ENCODE measurements at places on chromosomes 12 and 14.
A peak's percentile ranks its signal among the peaks of the same experiment; 100 is the strongest.

DNA sequence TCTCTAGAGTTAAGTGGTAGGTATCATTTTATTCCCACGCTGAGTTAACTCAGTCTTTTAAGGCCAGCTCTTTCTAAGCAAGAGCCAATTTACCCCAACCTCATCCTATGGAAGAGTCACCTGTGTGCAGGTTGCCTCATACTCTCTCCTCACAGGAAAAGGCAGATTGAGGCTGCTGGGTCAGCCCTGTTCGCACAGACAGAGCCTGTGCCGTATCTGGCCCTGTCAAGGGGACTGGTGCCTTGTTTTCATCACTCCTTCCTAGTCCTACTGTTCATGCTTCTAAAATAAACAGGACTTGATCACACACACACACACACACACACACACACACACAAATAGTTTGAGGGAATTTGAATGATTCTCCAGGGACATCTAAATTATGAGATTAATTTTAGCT, 285.0 kb downstream of the SLC6A15 start:
- H3K4me1 ChIP-seq: no peaks in the 10 kb centered on the region
- H3K36me3 ChIP-seq: no peaks in the 10 kb centered on the region
- H3K27me3 ChIP-seq: no peaks in the 10 kb centered on the region
- DNase-seq: no peak

GRCh38 chr14:64196056-64196455, 98.1 kb downstream of the ESR2 start:
- peaks cover 31% of the 10 kb centered on the region for H3K4me1 ChIP-seq
- no peak overlapping the region for H3K4me3 ChIP-seq
- H3K27ac ChIP-seq: no peak overlapping the region

DNA sequence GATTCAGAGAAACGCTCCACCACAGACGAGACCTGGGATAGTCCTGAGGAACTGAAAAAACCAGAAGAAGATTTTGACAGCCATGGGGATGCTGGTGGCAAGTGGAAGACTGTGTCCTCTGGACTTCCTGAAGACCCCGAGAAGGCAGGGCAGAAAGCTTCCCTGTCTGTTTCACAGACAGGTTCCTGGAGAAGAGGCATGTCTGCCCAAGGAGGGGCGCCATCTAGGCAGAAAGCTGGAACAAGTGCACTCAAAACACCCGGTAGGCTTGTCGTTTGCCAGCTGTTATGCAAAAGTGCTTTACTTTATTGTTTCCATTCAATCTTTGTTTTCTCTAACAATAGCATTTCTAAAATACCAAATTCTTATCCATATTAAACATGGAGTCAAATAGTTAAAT, 287.3 kb downstream of the NAV3 start:
- H3K36me3 ChIP-seq: no peaks in the 10 kb centered on the region
- no peak for DNase-seq
- H3K4me3 ChIP-seq: no peak overlapping the region
- no peak overlapping the region for H3K27ac ChIP-seq
- H3K27me3 ChIP-seq: no peaks in the 10 kb centered on the region

- peak within 1 kb of the TSS; percentile 56 for H3K4me3 ChIP-seq
- no peak for DNase-seq
- peaks cover 7% of the 10 kb centered on the region for H3K4me1 ChIP-seq
- H3K27ac ChIP-seq: no peak within 1 kb of the TSS
- peaks cover 64% of the 10 kb centered on the region for H3K27me3 ChIP-seq
- no peaks in the 10 kb centered on the region for H3K36me3 ChIP-seq
Observed at GRCh38 chr12:26195250-26195640, at the start of gene SSPN. Gene SSPN (plus strand): TSS chr12:26195573. CDS start chr12:26195673, 100 bp downstream.

GRCh38 chr12:92065639-92066038, 80.0 kb downstream of the BTG1 start:
- DNase-seq: no peak
- H3K36me3 ChIP-seq: peaks cover 7% of the 10 kb centered on the region
- peaks cover 14% of the 10 kb centered on the region for H3K4me1 ChIP-seq

GRCh38 chr14:55599250-55599879, 19.4 kb downstream of the KTN1 start:
- H3K4me3 ChIP-seq: no peak overlapping the region
- peaks cover 3% of the 10 kb centered on the region for H3K4me1 ChIP-seq
- H3K36me3 ChIP-seq: peaks cover 13% of the 10 kb centered on the region
- H3K27ac ChIP-seq: no peak overlapping the region
- H3K27me3 ChIP-seq: no peaks in the 10 kb centered on the region
- DNase-seq: no peak

- H3K27me3 ChIP-seq: no peaks in the 10 kb centered on the region
- no peak overlapping the region for H3K4me3 ChIP-seq
- no peak for DNase-seq
- H3K27ac ChIP-seq: no peak overlapping the region
- H3K36me3 ChIP-seq: no peaks in the 10 kb centered on the region
- no peaks in the 10 kb centered on the region for H3K4me1 ChIP-seq
Observed at GRCh38 chr14:43651896-43652295, 855.2 kb downstream of the FSCB start.

DNA sequence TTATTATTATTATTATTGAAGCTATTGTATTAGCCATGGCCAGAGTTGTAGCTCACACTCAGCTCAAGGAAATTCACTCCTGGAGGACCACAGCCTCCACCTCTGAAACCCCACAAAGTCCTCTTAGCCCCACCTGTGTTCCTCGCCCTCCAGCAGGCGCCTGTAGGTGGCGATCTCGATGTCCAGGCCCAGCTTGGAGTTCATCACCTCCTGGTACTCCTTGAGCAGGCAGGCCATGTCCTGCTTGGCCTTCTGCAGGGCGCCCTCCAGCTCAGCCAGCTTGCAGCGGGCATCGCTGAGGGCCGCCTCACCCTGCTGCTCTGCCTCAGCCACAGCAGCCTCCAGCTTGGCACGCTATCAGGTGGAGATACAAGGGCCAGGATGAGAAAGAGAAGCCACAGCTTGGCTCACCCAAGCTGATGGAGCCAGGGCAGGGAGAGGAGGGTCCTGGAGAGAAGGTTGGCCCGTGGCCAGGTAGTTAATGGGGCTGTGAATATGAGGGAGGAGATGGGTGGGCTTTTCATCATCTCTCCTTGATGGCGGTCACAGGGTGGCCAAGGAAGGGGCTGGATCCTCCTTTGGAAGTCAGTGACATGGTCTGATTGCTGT, 5.1 kb downstream of the KRT85 start:
- no peaks in the 10 kb centered on the region for H3K36me3 ChIP-seq
- no peak overlapping the region for H3K27ac ChIP-seq
- H3K4me1 ChIP-seq: peaks cover 16% of the 10 kb centered on the region
- peaks cover 10% of the 10 kb centered on the region for H3K27me3 ChIP-seq
- DNase-seq: no peak
- no peak overlapping the region for H3K4me3 ChIP-seq

DNA sequence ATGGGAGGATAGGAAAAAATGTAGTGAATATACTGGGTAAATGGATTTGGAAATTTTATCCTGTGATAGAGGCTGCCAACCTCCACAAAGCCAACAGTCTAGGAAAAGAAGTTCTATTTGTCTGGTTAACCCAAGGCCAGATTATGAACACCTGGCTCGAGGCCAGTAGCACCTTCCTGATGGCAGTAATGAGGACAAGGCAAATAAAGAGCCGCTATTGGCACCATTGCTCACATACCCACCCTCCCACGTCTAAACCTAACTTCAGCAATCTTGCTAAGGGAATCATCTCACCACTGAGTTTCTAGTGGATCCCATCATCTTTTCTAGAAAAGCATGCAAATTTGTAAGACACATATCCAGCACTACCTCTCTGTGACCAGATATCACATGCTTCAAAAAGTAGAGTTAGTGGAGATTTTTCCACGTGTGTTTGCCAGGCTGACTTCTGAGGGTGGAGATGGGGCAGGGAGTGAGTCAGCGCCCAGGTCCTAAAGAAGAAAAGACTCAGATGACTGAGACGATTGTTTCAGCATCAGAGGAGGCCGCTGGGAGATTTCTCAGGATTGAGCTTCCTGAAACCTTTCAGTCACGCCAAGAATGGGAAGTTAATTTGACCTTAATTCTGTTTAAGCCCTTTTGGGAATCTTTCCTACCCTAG, 362.9 kb downstream of the EMP1 start:
- H3K27me3 ChIP-seq: no peaks in the 10 kb centered on the region
- no peak for DNase-seq
- H3K27ac ChIP-seq: no peak overlapping the region
- H3K36me3 ChIP-seq: no peaks in the 10 kb centered on the region

- no peaks in the 10 kb centered on the region for H3K4me1 ChIP-seq
- H3K4me3 ChIP-seq: no peak overlapping the region
- H3K27ac ChIP-seq: no peak overlapping the region
- no peaks in the 10 kb centered on the region for H3K36me3 ChIP-seq
Observed at GRCh38 chr12:115423546-115423987, 739.6 kb upstream of the TBX3 start.

- H3K36me3 ChIP-seq: peaks cover 34% of the 10 kb centered on the region
- peak; percentile 49 for DNase-seq
- H3K27ac ChIP-seq: no peak overlapping the region
- no peak overlapping the region for H3K4me3 ChIP-seq
- H3K27me3 ChIP-seq: no peaks in the 10 kb centered on the region
Observed at GRCh38 chr12:104680070-104680469, 223.3 kb downstream of the CHST11 start.

- H3K27ac ChIP-seq: no peak overlapping the region
- DNase-seq: no peak
- peaks cover 8% of the 10 kb centered on the region for H3K27me3 ChIP-seq
Observed at GRCh38 chr12:59398164-59398563, 197.7 kb upstream of the SLC16A7 start.

- no peak overlapping the region for H3K4me3 ChIP-seq
- no peak overlapping the region for H3K27ac ChIP-seq
- H3K4me1 ChIP-seq: no peaks in the 10 kb centered on the region
- DNase-seq: no peak
- H3K27me3 ChIP-seq: peaks cover 3% of the 10 kb centered on the region
- H3K36me3 ChIP-seq: no peaks in the 10 kb centered on the region
Observed at GRCh38 chr14:87877877-87878276, 115.1 kb downstream of the GALC start.

GRCh38 chr12:56863789-56864188, 70.4 kb downstream of the SDR9C7 start:
- no peak for DNase-seq

DNA sequence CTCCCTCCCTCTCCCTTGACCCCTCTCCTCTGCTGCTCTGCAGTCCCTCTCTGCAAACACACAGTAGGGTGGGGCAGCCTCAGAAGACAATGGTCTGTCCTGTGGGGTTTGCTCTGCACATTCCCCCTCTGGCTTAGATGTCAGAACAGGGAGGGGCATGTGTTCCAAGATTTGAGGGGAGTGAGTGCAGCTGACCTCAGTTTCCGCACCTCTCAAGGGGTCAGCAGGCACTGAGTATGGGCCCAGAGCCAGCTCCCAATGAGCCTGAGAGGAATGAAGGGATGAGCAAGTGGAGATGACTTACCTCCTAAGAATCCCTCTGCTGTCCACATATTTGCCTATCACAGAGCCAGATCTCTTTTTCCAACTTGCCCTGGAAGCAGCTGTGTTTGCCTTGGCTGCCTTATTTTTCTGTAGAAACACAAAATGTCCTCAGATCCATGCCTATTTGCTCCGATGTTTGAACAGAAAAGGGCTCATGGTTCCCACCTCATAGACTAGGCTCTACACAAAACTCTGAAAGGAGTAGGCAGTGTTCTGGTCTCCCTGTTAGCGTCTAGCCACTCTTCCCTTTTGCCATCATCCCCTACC, 111.4 kb downstream of the CRACR2A start:
- no peak overlapping the region for H3K4me3 ChIP-seq
- H3K36me3 ChIP-seq: peaks cover 17% of the 10 kb centered on the region
- DNase-seq: no peak
- H3K27me3 ChIP-seq: no peaks in the 10 kb centered on the region
- H3K27ac ChIP-seq: no peak overlapping the region
- peaks cover 2% of the 10 kb centered on the region for H3K4me1 ChIP-seq

DNA sequence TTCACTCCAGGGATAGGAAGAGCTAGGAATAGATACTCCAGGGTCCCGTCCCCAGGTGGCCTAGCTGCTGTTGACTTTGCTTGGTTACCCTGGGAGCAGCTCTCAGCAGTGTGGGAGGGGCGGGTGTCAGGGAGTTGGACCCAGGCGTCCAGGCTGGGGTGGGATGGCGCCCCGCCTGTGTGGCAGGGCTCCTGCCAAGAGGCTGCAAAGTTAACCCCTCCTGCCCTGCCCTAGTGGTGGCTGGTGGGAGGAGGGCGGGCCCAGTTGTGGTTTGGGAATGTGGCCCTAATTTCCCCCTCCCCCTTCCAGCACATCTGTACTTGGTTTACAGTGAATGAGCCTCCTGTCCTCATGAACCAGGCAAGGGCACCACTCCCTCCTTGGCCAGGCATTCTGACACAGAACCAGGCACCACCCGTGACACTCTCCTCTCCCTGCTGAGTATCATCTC, 1.7 kb upstream of the RARG start:
- H3K27ac ChIP-seq: peak overlapping the region; percentile 79
- no peaks in the 10 kb centered on the region for H3K27me3 ChIP-seq
- peaks cover 70% of the 10 kb centered on the region for H3K4me1 ChIP-seq
- H3K36me3 ChIP-seq: no peaks in the 10 kb centered on the region

- peaks cover 55% of the 10 kb centered on the region for H3K27me3 ChIP-seq
- no peak for DNase-seq
- H3K27ac ChIP-seq: no peak overlapping the region
- no peaks in the 10 kb centered on the region for H3K36me3 ChIP-seq
Observed at GRCh38 chr12:65822732-65823512, 1.4 kb upstream of the HMGA2 start.

DNA sequence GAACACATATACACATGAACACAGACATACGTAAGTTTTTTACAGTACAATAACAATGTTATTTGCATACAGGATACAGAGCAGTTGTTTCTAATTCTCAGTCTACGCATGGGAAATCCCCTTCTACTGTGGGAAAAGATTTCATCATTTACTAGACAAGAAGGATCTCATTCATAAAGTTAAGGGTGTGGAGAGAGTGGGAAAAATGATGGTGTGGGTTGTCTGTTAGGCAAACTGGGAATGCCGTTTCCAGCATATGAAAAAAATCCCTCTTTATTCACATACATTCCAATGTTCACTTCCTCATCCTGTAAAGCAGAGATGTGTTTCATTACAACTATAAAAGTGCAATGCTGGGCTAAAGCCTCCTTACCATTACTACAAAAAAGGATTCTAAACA, 120.9 kb downstream of the SINHCAF start:
- peaks cover 29% of the 10 kb centered on the region for H3K27me3 ChIP-seq
- no peaks in the 10 kb centered on the region for H3K36me3 ChIP-seq
- peaks cover 12% of the 10 kb centered on the region for H3K4me1 ChIP-seq
- no peak overlapping the region for H3K27ac ChIP-seq
